ENCODE measurements at places on chromosomes 12 and 14. TPM values are rescaled to one million over a fixed set of nuclear protein-coding genes. Genes with fewer than 3 reads are reported as not detected.

GRCh38 chr12:52145228-52146088, 46.4 kb downstream of the KRT80 start:
- DNase-seq: no peak

DNA sequence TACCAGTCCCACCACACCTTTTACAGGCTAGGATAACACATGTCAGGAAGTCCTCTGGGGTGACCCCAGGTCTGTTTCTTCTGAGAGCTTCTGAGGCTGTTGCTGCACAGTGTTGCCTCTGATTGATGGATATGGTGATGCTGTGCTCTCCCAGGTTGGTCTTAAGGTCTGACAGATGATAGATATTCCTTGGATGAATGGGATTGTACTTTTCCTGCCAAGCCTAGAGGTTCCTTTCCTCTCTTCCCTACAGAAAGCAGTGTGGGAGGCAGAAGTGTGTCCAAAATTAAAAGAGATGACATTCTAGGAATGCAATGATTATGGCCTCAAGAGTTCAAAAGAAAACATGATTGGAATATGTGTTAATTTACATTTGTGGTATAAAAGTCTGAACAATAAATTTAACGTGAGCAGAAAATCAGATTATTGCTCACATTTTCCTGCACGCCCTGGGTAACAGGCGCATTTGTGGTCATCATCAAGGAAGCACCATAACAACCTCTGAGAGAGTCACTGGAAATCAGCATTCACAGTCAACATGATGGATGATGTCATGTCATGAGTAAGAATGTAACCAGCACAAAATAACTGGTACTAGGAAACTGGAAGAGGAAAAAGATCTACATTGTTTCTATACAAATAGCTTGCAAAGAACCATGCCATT, 73.7 kb downstream of the BBS10 start:
- DNase-seq: no peak

FOS gene
- polyA plus RNA-seq: 499 TPM

DNA sequence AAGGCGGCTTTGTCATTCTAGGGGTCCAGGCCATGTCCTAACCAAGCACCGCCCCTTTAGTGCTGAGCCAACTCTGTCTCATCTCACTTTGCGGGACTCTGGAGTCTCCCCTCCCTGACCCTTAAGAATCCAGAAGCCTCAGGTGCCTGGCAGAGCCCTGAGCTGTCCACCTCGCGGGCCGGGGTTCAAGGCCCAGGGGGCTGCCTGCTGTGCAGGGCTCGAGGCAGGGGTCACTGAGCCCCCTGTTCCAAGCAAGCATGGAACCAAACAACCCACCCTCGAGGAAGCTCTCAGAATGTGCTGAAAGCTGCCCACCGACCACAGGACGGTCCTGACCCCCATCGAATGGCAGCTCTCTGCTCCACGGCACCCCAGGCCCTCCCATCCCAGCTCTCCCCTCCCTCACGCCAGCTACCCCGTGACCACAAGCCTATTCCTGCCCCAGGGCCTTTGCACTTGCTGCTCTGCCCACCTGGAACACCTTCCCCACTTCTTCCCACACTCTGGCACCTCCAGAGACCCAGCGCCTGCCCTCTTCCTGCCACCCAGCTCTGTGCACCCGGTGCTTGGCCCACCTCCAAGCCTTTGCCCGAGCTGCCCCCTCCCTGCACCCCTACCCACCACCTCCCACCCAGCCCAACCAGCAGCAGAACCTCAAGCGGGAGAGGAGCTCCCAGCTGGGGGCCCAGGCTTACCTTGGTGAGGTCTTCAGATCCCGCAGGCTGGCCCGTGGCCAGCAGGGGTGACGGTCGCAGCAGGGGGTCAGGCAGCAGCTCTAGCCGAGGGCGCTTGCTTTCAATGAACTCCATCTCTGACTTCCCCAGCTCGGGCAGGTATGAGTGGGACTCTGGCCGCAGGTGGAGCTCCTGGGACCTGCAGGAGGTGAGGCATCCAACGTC, 84.3 kb downstream of the NCOR2 start:
- no peak for DNase-seq

GRCh38 chr12:113601656-113602263, 130.1 kb upstream of the LHX5 start:
- peak; percentile 2 for DNase-seq

GRCh38 chr12:18165422-18165871, 75.5 kb upstream of the RERGL start:
- peak; percentile 48 for DNase-seq

- DNase-seq: no peak
These were observed 111.4 kb downstream of the PHETA1 start for GRCh38 chr12:111257435-111257902.

GRCh38 chr12:88185988-88186387, 43.9 kb downstream of the TMTC3 start:
- DNase-seq: no peak

KRT79 gene
- not detected for polyA plus RNA-seq

- DNase-seq: no peak
These were observed 113.3 kb upstream of the AMIGO2 start for GRCh38 chr12:47193066-47193465.

GCH1 gene
- 4.9 TPM for polyA plus RNA-seq

HCAR1 gene
- 0.12 TPM for polyA plus RNA-seq

GRCh38 chr14:53599221-53599945, 357.2 kb downstream of the BMP4 start:
- DNase-seq: no peak

DNA sequence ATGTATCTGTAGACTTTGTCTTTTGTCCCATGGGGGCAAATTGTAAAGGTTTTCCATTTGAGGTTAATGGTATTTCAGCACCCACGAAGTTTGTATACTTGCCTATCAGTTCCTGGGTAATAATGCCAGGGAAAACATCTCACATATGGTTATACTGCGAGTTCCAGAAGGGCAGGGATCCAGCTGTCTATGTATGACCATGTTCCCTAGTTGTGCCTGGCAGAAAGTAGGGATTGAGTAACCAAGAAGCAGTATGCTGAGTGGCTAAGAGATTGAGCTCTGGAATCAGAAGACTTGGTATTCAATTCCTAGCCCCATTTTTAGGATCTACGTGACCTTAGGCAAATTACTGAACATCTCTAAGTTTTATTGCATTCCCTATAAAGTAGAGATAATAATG, 173.2 kb upstream of the PWP1 start:
- DNase-seq: no peak

TSPAN19 gene
- polyA plus RNA-seq: 0.31 TPM

GRCh38 chr14:24441904-24442239, 704 bp downstream of the SDR39U1 start:
- no peak for DNase-seq

DNA sequence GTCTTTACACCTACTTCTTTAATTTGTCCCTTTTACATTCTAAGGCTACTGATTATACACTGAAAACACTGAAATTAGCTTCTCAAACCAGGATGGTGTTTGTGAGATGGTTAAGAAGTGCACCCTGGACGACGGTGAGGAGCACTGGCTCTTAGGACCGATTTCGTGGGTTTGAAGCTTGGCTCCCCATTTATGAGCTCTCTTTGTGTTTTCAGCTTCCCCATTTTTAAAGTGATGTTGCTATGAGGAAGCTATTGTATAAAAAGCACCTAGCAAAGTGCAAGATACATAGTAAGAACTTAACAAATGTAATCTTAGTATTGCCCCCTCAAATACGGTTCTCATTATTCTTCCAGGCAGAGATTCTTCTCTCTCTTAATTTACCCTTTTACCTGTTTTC, 4.7 kb downstream of the NFYB start:
- DNase-seq: no peak

ADGRD1 gene
- 14.3 TPM for polyA plus RNA-seq

JPH4 gene
- polyA plus RNA-seq: 1.3 TPM

DNA sequence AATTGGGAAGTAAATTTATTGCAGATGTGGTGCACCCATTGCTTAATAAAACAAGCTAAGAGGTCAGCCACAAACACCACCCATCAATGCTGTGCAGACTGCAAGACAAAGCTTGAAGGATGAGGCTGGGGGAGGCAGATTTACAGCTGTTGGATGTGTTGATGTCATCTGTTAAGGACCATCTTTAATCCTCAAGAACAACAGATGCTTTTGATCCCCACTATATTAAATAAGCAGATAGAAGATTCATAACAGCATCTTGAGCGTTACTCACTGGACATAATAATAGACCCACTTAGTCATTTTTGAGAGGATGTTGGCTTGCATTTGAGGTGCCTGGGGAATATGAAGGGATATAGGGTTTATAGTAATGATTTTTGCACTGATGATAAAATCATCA, 58.8 kb downstream of the GPR68 start:
- no peak for DNase-seq

DNA sequence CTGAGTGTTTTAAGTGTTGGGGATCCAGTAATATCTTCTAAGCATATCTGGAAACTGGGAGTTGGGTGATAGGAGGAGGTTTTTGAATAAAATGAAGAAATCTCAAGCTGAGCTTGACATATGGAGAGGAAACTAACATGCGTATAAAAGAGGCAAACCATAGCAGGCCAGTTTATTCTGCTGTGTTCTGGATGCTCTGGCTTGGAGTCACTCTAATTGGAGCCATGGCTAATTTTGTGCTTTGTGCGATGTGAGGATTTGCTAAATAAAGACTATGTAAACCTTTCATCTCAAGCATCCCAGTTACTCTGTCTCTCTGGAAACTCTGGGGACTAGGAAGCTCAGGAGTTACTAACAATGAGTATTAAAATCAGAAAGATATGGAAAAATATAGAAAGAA, 66.5 kb downstream of the ATF7IP start:
- no peak for DNase-seq

GRCh38 chr12:91434081-91434480, 251.5 kb upstream of the DCN start:
- DNase-seq: no peak

DNA sequence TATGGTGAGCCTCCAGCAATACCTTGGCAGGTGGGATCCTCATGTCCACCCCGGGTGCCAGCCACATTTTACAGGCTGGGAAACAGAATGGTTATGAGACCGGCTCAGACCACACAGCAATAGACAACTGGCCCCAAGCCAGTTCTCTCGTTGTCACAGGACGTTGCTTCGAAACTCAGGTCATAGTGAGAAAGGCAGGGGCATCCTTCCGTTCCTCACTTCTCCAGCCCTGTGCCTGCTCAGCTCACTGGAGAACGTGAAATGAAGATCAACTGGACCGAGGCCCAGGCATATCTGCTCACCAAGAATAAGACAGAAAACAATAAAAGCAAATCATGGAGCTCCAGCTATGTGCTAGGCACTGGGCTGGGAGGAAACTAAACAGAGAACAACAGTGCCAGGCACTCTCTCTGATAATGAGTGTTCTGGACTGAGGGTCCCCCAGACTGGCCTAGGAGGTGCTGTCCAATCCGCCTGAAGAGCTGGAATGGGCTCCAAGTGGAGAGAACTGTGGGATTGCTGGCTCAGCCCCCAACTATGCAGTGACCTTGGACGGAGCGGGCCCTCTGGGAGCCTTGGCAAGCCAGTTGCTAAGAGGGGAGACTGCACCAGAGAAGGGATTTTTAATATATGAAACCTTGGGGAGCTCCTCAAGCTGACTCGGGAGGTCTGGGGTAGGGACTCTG, 18.8 kb upstream of the FAIM2 start:
- DNase-seq: no peak

GRCh38 chr12:43362910-43363694, 188.9 kb downstream of the ADAMTS20 start:
- DNase-seq: no peak

GRCh38 chr14:71621980-71622605, 310.1 kb upstream of the RGS6 start:
- DNase-seq: no peak

DNA sequence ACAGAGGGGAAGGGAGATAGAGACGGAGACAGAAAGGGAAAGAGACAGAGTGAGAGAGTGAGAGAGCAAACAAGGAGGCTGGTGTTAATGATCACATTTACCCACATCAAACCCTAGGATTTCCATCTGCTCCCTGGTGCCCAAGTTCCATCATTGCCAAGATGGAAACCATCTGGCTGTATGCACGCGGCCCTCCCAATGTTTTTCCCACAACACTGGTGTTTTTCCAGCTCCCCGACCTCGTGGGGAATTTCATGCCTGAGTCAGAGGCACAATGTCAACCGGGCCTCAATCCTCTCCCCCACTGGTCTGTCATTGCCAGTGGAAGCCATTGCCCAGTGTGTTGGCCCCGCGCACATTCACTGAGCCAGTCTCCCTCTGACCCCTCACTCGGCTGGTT, 19.9 kb upstream of the BDKRB2 start:
- no peak for DNase-seq

Measured in muscle of back (tissue), 13 donors.